ENCODE measurements at places on chromosomes 6 and 20. TPM values are rescaled to one million over a fixed set of nuclear protein-coding genes. Genes with fewer than 3 reads are reported as not detected.
A peak's percentile ranks its signal among the peaks of the same experiment; 100 is the strongest.

The MDFI gene
- 14.4 TPM for total RNA-seq

The APMAP gene
- 62.8 TPM for total RNA-seq

The C4B gene
- total RNA-seq: 97.5 TPM

The OLIG3 gene
- total RNA-seq: not detected

The FKBP1C gene
- not detected for total RNA-seq

The SLC24A3 gene
- 38.9 TPM for total RNA-seq

The JPH2 gene
- 50.5 TPM for total RNA-seq

The BNIP5 gene
- total RNA-seq: not detected

The CCN6 gene
- not detected for total RNA-seq

The NRSN1 gene
- total RNA-seq: not detected

The MUC22 gene
- total RNA-seq: not detected

The PKIB gene
- not detected for total RNA-seq

The PRRC2A gene
- 218 TPM for total RNA-seq

The TRIM40 gene
- not detected for total RNA-seq

The ADGRF5 gene
- total RNA-seq: 21.5 TPM

DNA sequence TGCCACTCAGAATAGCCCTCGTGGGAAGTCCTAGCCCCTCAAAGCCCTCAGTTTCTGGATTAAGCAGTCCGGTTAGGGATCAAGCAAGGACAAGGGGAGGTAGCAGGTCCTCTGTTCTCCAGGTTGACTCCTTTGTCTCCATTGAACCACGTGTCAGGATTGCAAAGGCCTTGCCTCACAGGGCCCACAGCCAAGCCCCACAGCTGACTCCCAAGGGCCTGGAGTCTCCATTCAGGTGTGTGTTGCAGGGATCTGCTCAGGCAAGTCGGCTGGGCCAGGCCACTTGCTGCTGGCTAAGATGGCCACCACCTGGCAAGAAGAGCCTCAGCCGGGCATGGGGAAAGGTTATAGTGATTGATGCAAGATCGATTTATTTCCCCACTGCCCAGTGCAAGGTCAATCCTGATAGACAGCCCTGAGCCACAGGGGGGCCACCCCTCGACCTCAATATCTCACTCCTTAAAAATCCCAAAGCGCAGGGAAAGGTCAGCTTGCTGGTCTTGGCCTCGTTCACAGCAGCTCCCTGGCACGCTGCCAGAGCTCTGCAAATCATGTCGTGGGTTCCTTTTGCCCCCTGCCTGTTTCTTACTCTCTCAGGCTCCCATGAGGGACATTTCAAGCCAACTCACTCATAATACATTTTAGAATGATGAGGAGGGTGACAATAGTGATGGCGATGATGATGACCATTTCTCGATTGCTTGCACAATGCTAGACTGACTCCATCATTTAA, 75.9 kb downstream of the EDN3 start:
- H3K4me1 ChIP-seq: no peaks in the 10 kb centered on the region
- no peaks in the 10 kb centered on the region for H3K36me3 ChIP-seq
- no peaks in the 10 kb centered on the region for H3K27me3 ChIP-seq
- no peak overlapping the region for H3K27ac ChIP-seq
- DNase-seq: no peak

DNA sequence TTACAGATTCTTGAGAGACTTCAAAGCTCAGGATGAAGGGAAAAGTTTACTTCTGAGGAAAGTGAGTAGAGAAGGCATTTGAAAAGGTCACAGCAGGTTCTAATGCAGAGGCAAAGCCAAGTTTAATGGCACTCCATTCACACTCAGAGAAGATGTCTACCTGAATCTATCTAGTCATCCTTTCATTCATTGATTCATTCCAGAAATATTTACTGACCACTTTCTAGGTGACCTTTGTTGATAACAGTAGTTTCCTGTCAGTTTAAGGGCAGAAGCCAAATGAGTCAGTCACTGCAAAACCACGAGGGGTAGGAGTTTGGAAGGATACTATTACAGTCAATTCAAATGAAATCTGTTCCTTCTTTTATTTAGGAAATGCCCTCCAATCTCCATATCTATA, 30.8 kb downstream of the FBXO5 start:
- H3K4me3 ChIP-seq: no peak overlapping the region
- no peak for DNase-seq
- H3K36me3 ChIP-seq: no peaks in the 10 kb centered on the region

DNA sequence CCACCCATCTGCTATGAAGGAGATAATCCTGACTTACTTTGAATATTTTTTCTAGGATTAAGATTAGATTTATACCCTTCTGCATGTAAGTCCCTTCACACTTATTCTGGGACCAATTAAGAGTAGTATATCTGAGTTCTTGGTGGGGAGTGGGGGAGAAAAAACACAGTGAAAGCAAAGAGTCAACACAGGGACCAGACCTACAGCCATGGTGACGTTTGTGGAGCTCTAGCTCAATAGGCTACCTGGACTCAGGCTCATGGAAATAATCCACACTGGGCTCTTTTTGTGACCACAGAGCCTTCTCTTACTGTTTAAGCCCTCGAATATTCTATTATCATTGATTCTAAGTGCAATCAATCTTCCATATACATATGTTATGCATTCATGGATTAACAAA, 491.4 kb downstream of the LMBRD1 start:
- no peaks in the 10 kb centered on the region for H3K36me3 ChIP-seq
- DNase-seq: no peak
- no peaks in the 10 kb centered on the region for H3K4me1 ChIP-seq
- H3K27ac ChIP-seq: no peak overlapping the region
- H3K4me3 ChIP-seq: no peak overlapping the region

- H3K4me1 ChIP-seq: no peaks in the 10 kb centered on the region
- no peaks in the 10 kb centered on the region for H3K27me3 ChIP-seq
- H3K4me3 ChIP-seq: no peak overlapping the region
- no peak for DNase-seq
- H3K27ac ChIP-seq: no peak overlapping the region
Observed at GRCh38 chr6:22106451-22106850, 190.4 kb downstream of the PRL start.

GRCh38 chr6:82436740-82437139, 73.1 kb downstream of the TPBG start:
- H3K36me3 ChIP-seq: no peaks in the 10 kb centered on the region
- H3K4me3 ChIP-seq: no peak overlapping the region
- DNase-seq: no peak
- H3K27ac ChIP-seq: no peak overlapping the region

DNA sequence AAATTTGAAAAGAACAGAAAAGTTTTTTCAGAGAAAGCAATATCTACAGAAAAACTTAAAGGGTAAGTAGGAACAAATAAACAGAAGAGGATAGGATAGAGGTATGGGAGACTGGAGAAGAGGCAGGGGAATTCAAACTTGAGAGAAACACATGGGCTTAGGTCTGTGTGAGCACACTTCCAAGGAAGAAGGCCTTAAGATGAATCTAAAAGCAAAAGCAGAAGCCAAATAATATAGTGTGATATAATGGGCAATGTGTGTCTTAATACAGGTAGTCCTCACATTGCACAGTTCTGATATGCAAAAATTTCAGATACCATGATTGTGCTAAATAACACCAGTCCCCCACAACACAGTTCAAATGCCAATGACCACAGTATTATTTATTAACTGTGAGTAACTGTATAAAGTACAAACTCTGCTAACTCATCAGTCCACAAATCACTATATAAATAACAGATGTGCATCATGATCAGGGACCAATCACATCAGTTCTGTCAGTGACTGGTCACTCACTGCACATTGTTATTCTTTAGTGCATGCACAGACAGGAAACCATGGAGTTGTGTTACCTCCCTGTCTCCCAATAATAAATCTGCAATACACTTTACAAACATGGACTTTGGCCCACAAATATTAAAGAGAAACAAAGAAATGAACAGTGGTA, 18.6 kb downstream of the SNX14 start:
- no peak for DNase-seq
- no peaks in the 10 kb centered on the region for H3K27me3 ChIP-seq

DNA sequence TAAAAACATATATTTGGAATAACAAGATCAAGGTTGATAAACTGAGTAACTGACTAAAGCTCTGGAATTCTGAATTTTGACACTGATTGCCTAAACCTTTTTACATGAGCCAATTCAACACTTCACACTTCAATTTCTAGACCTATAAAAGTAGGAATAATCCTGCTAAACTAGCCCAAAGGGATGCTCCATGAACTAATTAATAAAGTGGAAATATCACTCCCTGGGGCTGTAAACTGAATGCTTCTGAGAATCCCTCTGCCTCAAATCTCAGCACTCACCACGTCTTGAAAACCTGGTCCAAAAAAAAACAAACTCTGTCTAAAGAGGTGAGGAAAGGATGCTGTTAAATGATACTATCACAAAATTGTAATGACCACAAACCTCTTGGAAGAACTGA, 50.9 kb downstream of the DCDC2 start:
- DNase-seq: no peak
- H3K4me3 ChIP-seq: no peak overlapping the region
- H3K27ac ChIP-seq: no peak overlapping the region

DNA sequence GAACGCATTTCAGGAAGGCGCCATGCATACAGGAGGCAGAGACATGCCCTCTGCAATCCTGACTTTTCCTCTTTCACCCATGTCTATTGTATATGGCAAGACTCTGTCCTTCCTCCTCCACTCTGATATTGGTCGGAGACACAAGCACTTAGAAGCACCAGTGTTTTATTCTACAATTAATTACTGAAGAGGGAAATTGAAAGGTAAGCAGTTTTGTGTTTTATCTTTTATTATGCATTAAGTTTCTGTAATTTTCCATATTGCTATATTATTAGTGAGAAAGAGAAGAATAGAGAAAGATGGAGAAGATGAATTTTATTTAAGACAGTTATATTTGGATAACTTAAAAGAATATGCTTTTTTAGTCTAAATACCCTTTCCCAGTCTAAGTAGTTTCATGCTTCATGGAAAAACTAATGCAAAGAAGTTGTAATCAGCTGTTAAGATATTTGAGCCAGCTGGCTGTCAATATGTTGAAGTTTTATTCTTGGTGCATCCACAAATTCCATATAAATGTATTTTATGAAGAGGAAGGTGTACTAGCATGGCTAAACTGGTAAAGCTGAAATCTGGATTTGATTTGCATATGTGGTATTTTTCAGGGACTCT, 13.6 kb downstream of the ARID1B start:
- DNase-seq: no peak
- H3K4me3 ChIP-seq: no peak overlapping the region
- no peak overlapping the region for H3K27ac ChIP-seq

GRCh38 chr6:30763155-30763617, 18.8 kb upstream of the IER3 start:
- no peaks in the 10 kb centered on the region for H3K4me1 ChIP-seq
- no peak overlapping the region for H3K27ac ChIP-seq
- no peaks in the 10 kb centered on the region for H3K36me3 ChIP-seq
- H3K4me3 ChIP-seq: no peak overlapping the region

- H3K27ac ChIP-seq: no peak overlapping the region
- no peaks in the 10 kb centered on the region for H3K36me3 ChIP-seq
- DNase-seq: no peak
- no peak overlapping the region for H3K4me3 ChIP-seq
- H3K27me3 ChIP-seq: no peaks in the 10 kb centered on the region
- no peaks in the 10 kb centered on the region for H3K4me1 ChIP-seq
Observed at GRCh38 chr6:16305788-16306187, 67.4 kb downstream of the GMPR start.

GRCh38 chr20:32205110-32205842, 2.3 kb downstream of the PLAGL2 start:
- H3K4me1 ChIP-seq: peaks cover 4% of the 10 kb centered on the region
- no peak overlapping the region for H3K4me3 ChIP-seq
- peak overlapping the region; percentile 91 for H3K27ac ChIP-seq
- no peaks in the 10 kb centered on the region for H3K27me3 ChIP-seq
- H3K36me3 ChIP-seq: no peaks in the 10 kb centered on the region
- DNase-seq: no peak

DNA sequence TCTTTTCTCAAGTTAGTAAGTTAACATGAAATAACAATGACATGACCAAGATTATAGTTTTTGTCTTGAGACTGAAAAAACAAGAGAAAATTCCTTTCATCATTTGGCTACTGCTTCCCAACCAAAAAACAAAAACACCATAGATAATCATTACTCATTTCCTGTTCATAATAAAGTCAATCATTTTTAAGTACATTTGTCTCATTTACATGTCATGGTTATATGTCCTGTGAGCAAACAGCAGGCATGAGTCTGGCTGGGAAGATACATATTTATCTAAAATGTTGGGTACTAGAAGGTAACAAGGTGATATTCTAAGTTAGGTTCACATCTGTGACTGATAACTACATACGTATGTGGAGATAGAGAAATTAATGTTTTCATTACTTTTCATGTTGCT, 180.5 kb downstream of the ISM1 start:
- no peak overlapping the region for H3K4me3 ChIP-seq
- H3K27me3 ChIP-seq: no peaks in the 10 kb centered on the region
- H3K4me1 ChIP-seq: no peaks in the 10 kb centered on the region
- no peak for DNase-seq
- H3K36me3 ChIP-seq: no peaks in the 10 kb centered on the region

GRCh38 chr6:6575143-6575542, 13.4 kb upstream of the LY86 start:
- H3K4me3 ChIP-seq: no peak overlapping the region
- no peaks in the 10 kb centered on the region for H3K27me3 ChIP-seq
- no peaks in the 10 kb centered on the region for H3K4me1 ChIP-seq
- DNase-seq: no peak

- no peaks in the 10 kb centered on the region for H3K27me3 ChIP-seq
- no peaks in the 10 kb centered on the region for H3K36me3 ChIP-seq
- H3K4me1 ChIP-seq: no peaks in the 10 kb centered on the region
- DNase-seq: no peak
Observed at GRCh38 chr20:41261790-41262717, 55.5 kb downstream of the ZHX3 start.

- H3K36me3 ChIP-seq: no peaks in the 10 kb centered on the region
- H3K4me3 ChIP-seq: no peak overlapping the region
- no peaks in the 10 kb centered on the region for H3K27me3 ChIP-seq
- H3K27ac ChIP-seq: no peak overlapping the region
- no peaks in the 10 kb centered on the region for H3K4me1 ChIP-seq
Observed at GRCh38 chr6:136784910-136785746, 7.1 kb downstream of the MAP3K5 start.

- no peaks in the 10 kb centered on the region for H3K27me3 ChIP-seq
- H3K36me3 ChIP-seq: no peaks in the 10 kb centered on the region
- no peak overlapping the region for H3K4me3 ChIP-seq
- peak overlapping the region; percentile 26 for H3K27ac ChIP-seq
Observed at GRCh38 chr6:169640351-169640852, 61.4 kb downstream of the WDR27 start.

- H3K27me3 ChIP-seq: no peaks in the 10 kb centered on the region
- H3K4me1 ChIP-seq: no peaks in the 10 kb centered on the region
- DNase-seq: no peak
- H3K4me3 ChIP-seq: no peak overlapping the region
Observed at GRCh38 chr20:56181583-56181982, 66.9 kb upstream of the MC3R start.

DNA sequence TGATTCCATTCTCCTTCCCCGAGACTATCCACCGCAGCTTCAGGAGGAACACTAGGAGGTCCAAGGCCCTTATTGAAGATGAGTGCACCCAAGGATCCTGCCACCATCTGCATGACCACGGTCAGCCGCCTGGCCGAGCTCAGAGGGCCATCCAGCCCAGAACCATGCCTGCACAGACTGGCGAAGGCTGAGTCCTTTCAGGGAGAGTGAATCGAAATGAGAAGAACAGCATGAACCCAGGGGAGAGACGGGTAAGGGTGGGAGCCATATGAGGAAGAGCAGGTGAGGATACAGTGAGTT, 26.3 kb downstream of the SERPINB6 start:
- H3K4me1 ChIP-seq: no peaks in the 10 kb centered on the region
- H3K27me3 ChIP-seq: no peaks in the 10 kb centered on the region
- H3K36me3 ChIP-seq: no peaks in the 10 kb centered on the region
- no peak overlapping the region for H3K27ac ChIP-seq
- DNase-seq: no peak
- H3K4me3 ChIP-seq: no peak overlapping the region

- H3K4me1 ChIP-seq: no peaks in the 10 kb centered on the region
- DNase-seq: no peak
- no peak overlapping the region for H3K4me3 ChIP-seq
- H3K36me3 ChIP-seq: no peaks in the 10 kb centered on the region
Observed at GRCh38 chr6:37173493-37174195, 3.7 kb downstream of the PIM1 start.
